Fibroblast of lung (primary cell): ENCODE measurements at places on chromosomes 3 and 15. TPM values are rescaled to one million over a fixed set of nuclear protein-coding genes. Genes with fewer than 3 reads are reported as not detected.

HIGD2B gene
- polyA plus RNA-seq = not detected in 2 replicates

DNA sequence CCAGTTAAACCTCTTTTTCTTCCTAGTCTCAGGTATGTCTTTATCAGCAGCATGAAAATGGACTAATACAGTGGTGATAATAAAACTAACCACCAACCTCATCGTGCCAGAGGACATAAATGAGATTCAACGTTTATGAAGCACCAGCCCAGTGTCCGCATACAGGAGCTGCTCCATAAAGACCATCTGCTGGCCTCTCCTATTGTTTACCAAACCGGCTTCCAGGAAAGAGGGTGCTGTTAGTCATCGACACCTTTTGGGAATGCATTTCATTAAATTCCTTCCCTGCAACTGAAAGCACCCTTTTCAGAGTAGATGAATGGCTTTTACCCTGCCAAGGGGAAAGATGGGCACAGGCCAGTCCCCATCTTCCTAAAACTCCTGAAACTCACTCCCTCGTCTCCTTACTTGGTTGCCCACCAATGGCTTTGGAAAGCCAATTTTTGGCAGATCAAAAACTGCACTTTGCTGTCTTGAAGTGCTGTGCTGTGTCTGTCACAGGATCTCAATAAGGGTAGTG, 122.1 kb downstream of the AQP9 start:
- no peak for DNase-seq

GRCh38 chr15:42315521-42315920, 42.3 kb upstream of the TMEM87A start:
- DNase-seq = no peak

DNA sequence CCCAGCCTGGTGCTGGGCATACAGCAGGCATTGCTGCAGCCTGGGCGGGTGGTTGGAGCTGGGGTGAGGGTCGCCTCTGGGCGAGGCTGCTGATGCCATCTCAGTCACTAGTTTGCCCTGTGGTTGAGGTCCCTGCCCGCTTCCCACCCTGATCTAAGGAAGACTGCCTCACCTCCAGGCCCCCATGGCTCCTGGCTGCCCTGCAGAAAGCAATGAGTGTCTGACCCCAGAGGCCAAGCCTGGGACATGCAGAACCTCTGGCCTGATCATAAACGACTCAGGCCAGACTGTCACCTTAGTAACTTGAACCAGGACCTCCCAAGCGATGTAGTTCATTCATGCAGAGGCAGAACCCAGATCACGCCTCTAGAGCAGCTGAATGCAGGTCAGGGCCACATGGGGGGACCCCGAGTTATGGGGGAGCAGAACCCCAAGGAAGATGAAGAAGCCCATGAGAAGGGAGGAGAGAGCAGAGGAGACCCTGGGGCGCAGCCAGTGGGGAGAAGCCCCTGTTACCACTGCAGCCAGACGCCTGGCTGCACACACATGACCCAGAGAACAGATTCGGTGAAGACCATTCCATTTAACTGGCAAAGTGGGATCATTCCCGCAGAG, 213.9 kb downstream of the TBC1D2B start:
- DNase-seq = no peak

DNA sequence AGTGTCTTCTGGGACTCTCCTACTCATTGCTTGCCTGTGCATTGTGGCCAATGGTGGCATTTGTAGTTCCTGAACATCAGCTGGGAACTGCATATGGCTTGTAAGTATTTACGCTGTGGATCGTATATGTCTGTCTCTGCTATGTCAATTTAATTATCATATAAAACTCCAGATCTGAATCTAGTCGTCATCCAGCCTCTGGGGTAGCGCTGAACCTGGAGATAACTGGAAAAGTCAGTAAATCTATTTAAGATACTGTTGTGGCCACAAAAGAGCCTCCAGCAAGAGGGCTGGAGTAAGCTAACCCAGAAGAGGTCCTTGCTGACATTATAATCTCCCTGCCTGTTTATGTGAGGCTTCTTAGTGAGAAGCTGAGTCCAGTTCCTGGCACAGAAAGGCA, 21.6 kb downstream of the MFSD1 start:
- DNase-seq = no peak

TRH gene
- not detected in 2 replicates for polyA plus RNA-seq

SELENOS gene
- polyA plus RNA-seq = 105 and 130 TPM in 2 replicates
